Left kidney (tissue), 8 donors: ENCODE measurements at places on chromosomes 13 and 19.

- no peak for DNase-seq
Measured at GRCh38 chr13:28533125-28533436, 38.2 kb upstream of the FLT1 start.

GRCh38 chr13:104355041-104355670 lies 1288.9 kb upstream of the SLC10A2 start:
- DNase-seq, result no peak

GRCh38 chr19:45195764-45196163 lies 17.2 kb downstream of the BLOC1S3 start:
- DNase-seq, result no peak

DNA sequence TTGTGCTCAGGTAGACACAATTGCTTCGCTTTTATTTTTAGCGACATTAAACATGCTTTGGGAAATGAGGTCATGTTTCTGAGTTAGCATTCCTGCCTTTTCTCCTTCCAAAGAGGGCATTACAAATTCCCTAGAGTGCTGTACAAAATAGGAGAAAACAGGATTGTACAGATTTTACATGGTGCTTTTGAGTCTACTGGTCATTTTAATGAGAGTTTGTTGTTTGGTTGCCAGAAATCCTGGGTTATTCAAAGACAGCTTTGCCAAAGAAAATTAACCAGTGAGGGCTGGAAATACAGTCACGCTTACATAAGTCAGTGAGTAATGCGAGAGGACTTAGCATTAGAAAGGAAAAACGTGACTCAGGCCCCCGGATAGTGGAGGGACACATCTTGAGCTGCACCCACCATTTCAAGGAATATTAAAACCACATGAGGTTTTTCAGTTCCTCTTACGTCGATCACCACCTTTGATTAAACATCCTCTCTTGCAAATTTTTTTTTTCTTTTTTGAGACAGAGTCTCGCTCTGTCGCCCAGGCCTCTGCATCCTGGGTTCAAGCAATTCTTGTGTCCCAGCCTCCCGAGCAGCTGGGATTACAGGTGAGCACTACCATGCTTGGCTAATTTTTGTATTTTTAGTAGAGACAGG lies 55.4 kb downstream of the SACS start:
- no peak for DNase-seq

GRCh38 chr19:571566-571974 lies 826 bp upstream of the BSG start:
- no peak for DNase-seq

DNA sequence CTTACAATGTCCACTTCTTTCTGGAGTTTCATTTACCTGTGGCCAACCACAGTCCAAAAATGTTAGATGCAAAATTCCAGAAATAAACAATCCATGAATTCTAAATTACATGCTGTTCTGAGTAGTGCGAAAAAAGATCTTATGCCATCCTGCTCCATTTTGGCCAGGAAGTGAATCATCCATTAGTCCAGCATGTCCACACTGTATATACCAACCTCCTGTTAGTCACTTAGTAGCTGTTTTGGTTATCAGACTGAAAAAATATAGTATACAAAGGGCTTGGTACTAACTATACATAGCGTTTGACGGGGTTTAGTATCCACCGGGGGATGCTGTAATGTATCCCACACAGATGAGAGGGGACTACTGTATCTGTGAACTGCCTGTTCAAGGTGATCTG lies 618.0 kb upstream of the ARGLU1 start:
- DNase-seq, result no peak

- DNase-seq, result no peak
Measured at GRCh38 chr13:93244918-93245280, 18.3 kb downstream of the GPC6 start.

- no peak for DNase-seq
Measured at GRCh38 chr13:107203146-107203847, 635.4 kb upstream of the ARGLU1 start.

- no peak for DNase-seq
Measured at GRCh38 chr19:31979362-31979761, 366.0 kb upstream of the ZNF507 start.

DNA sequence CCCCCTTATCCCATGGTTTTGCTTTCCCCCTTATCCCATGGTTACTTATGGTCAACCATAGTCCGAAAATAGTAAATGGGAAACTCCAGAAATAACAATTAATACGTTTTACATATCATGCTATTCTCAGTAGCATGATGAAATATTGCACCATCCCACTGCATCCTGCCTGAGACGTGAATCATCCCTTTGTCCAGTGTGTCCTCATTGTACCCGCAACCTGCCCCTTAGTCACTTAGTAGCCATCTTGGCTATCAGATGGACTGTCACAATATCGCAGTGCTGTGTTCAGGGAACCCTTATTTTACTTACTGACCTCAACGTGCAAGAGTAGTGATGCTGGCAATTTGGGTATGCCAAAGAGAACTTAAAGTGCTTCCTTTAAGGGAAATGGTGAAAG lies 10.5 kb upstream of the NBEA start:
- no peak for DNase-seq

GRCh38 chr13:25654322-25654721 lies 282.5 kb downstream of the ATP8A2 start:
- DNase-seq, result no peak
